Midbrain (tissue), 1 donor: ENCODE measurements at places on chromosomes 7 and 10.

DNA sequence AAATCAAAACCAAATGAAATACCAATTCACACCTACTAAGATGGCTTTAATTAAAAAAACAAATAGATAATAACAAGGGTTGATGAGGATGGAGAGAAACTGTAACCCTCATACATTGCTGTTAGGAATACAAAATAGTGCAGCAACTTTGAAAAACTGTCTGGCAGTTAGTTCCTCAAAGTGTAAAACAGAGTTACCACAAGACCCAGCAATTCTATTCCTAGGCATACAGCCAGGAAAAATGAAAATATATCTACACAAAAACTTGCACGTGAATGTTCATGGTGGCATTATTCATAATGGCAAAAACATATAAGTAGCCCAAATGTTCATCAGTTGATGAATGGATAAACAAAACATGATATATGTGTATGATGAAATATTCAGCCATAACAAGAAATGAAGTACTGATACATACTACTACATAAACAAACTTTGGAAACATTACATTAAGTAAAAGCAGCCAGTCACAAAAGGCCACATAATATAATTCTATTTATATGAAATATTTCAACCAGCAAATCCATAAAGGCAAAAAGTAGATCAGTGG, 83.5 kb downstream of the BRAF start:
- DNase-seq, result no peak

DNA sequence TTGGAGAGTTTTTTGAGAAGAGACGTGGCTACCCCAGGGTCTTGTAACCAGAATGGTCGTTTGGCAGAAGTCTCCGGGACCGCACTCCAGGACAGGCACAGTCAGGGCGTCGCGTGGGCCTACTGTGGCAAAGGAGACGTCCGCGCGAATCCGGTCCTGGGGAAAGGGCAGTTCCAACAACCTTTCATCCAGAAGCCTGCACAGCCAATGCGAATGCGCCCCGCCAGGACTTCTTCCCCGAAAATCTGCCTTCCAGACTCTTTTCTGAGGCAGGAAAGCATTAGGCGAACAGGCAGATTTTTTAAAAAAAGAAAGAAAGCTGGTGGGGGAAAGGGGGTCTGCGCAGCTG, 2.0 kb downstream of the HPSE2 start:
- DNase-seq, result no peak

GRCh38 chr7:133910761-133911160, 216.4 kb upstream of the LRGUK start:
- DNase-seq, result no peak

DNA sequence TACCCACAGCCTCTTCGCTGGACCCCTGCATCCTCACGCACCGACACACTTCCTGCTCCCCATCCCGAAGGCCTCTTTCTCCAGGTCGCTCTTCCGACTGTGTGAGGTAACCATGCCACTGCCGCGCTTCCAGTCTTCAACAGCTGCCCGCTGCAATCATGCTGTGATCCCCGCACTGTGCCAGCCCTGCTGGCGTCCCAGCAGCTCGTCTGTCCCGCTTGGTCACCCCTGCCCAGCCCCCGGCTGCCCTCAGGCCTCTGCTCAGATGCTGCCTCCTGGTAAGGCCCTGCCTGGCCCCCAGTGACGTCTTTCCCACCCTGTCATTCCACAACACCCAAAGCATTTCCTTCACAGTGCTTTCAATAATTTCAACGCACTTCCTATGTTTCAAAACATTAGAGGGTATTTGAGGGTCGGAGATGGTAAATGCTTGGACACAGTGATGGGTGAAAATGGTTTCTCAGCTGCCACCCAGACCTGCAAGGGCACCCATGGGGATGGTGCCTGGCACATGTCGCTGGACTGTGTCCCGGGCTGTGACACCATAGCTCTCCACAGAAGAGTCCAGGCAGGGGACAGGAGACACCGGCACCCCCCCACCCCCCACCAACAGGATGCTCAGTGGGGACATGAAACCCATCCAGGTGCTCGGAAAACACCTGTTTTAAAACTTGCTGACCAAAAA, 125.2 kb downstream of the MAD1L1 start:
- peak; percentile 46 for DNase-seq

DNA sequence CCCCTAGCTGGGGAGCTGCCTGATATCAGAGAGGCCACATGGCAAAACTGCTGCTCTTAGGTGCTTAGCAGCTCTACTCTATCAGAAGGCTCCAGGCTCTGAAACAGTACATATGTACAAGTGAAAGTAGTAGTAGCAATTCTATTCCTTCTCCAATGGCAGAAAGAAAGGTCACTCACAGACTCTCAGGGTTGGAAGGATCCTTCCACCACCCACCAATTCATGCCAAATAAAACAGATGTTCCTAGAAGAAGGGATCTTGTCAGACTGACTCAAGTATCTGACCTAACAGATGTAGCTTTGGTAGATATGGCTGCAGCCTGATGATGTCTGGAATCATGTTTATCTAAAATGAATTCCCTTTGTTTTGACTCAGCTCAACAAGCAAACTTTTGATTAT, 8.0 kb upstream of the ALDH18A1 start:
- DNase-seq, result no peak

- no peak for DNase-seq
Observed at GRCh38 chr7:98202367-98203195, 8.7 kb upstream of the BHLHA15 start.

- DNase-seq, result no peak
Observed at GRCh38 chr10:7649673-7650300, 17.0 kb downstream of the ITIH5 start.

- no peak for DNase-seq
Observed at GRCh38 chr10:103657061-103657591, 163.6 kb downstream of the NEURL1 start.

- DNase-seq, result no peak
Observed at GRCh38 chr7:102012941-102013461, 195.6 kb downstream of the CUX1 start.

DNA sequence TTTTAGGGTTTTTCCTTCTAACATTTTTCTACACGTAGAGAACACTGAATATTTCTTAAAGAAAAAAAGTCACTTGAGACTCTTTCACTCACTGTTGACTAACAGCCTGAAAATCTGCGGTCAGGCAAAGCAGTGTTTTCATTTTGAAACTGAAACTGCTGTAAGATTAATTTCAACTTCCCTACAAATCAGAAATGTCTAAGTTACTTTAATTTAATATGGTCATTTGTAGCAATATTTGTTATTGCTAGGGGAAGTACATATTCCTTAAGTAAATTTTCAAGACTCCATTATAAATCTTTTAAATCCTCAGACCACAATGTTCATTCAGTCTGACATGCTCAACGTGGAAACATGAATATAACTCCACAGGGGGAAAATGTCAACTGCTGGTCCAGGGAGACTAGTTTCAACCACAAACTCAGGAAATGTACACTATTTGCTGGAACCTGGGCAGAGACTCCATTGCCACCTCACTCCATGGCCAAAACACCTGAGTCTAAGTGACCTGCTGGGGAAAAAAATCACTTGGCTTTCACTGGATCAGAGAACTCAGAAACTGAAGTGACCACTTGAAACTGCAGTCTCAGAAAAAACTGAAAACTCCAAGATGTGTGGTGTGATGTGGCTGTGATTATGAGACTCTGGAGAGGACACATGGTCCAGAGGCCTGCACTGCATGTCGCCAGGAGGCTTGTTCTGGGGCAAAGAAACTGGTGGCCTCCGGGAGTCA, 161.2 kb downstream of the TAX1BP1 start:
- DNase-seq, result no peak

GRCh38 chr10:121405549-121405948, 192.7 kb downstream of the FGFR2 start:
- DNase-seq, result no peak

GRCh38 chr10:72796042-72796441, 97.5 kb upstream of the OIT3 start:
- DNase-seq, result no peak

GRCh38 chr7:23058408-23059096, 44.6 kb upstream of the HYCC1 start:
- no peak for DNase-seq

- DNase-seq, result no peak
Observed at GRCh38 chr10:5534051-5534821, 9.5 kb downstream of the CALML3 start.

DNA sequence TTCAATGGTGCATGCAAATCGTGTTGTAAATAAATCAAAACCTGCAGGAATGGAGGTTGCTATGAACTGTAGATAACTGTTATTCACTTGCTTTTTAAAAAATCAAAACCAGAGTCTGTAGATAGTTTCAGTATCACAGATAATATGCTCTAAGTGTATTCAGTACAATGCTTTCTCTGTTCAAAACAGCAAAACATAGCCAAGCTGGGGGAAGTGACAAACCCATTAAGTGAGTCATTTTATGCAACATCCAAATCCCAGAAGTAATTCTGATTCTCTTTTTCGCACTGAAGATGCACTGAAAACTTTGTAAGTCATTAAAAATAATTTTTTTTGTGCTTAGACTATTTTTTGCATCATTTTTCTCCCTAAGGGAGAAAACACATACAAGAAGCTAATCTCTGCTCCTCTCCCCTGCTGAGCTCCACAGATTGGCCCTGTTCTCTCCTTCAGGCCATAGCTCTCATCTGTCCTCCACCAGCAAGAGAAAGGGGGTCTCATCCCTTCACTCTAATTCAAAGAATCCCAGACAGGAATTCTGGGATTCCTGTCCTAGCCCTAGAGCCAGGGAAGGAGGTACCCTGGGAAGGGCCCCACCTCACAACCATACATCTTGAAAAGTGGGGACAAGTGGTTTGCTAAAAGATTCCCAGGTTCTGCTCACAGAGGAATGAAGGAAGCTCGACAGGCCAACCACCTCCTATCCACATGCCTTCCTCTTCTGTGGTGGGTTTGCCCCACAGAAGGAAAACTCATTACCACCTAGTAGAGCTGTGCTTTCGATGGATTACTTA, 4.9 kb downstream of the PRTFDC1 start:
- DNase-seq, result peak; percentile 67

DNA sequence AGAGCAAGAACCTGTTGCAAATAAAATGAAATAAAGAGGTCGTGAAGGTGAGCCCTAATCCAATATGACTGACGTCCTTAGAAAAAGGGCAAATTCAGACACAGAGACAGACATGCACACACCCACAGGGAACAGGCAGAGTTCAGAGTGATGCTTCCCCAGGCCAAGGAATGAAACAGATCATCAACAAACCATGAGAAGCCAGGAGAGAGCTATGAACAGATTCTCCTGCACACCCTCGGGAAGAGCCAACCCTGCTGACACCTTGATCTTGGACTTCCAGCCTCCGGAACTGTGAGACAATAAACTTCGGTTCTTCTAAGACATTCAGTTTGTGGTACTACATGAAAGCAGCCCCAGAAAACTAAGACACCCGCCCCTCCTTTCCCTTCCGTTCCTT, 290.4 kb upstream of the KLF6 start:
- DNase-seq, result no peak

DNA sequence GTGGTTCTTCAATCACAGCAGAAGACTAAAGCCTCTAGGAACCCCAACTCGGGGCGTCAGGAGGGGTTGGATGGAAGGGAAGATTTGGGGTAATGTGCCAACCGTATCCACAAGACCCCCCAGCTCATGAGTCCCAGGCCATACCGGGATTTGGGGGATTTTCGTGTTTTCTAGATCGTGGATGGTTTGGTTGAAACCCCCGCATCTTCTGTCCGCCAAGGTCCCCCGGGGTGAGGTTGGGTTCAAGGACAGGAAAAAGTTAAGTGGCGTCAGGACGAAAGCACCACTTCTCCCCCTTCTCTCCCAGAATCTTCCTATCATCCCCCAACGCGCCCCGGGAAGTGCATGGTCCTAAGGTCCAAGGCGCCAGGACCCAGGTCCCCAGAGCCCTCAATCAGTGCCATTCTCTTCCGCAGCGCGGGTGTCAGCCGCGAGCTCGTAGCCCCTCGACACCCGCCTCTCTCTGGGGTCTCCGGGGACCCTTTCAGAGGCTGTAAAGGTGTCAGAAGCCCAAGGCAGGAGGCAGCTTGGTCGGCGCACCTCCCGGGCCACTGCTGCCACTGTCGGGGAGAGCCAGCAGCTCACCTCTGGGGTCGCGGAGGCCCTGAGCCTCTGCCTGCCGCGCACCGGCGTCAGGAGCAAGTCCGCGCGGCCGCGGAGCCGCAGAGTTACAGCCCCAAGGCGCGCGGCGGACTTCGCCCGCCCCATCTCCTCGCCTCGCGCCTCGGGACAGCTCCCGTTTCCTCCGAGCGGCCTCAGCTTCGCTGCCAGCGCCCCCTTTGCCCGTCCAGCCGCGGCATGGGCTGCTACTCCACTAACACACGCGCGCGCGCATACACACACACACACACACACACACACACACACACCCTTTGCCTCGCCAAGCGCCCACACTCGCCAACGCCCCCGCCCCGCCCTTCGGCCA, 1.5 kb downstream of the MKX start:
- no peak for DNase-seq

GRCh38 chr7:96685755-96686154, 23.9 kb downstream of the SEM1 start:
- DNase-seq, result no peak

- no peak for DNase-seq
Observed at GRCh38 chr7:69654381-69654780, 56.1 kb downstream of the AUTS2 start.

DNA sequence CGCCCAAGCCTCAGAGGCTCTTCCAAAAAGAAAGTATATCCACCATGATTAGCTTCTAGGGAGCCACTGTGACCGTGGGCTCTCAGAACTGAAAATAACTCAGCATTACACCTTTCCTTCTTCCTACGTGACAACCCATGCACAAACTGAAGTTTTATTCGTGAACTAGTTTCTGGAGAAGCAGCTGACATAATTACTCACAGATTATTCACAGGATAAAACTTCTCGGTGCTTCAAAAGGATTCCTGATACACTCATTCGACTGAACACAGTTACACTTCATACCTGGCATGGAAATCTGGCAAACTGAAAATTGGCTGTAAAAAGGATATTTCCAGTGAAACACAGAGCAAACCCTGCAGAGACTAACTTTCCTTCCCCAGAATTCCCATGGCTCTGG, 139.2 kb upstream of the PTER start:
- no peak for DNase-seq

- DNase-seq, result no peak
Observed at GRCh38 chr7:12403287-12404181, at the start of gene VWDE. Gene VWDE (minus strand): TSS chr7:12403865. CDS start chr7:12403716, 149 bp downstream.

GRCh38 chr7:139762886-139763285, 14.9 kb downstream of the HIPK2 start:
- no peak for DNase-seq

DNA sequence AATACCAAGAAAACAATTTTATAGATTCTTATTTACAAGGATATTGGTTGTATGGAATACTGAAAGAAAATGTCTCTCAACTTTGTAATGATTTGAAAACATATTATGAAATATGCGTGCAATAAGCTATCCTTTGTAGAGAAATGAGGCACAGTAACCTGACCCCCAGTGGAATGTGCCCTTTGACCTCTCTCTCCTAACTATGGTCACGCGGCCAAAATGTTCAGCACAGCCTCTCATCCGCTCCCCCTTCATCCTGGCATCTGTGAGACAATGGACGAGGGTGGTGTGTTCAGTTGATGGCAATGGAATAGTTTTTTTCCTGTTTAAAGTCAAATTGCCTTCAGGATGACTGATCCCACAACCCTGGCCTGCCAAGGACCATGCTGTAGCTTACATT, 13.3 kb downstream of the BEND7 start:
- DNase-seq, result no peak

- DNase-seq, result no peak
Observed at GRCh38 chr7:156480671-156481070, 159.9 kb upstream of the RNF32 start.

- no peak for DNase-seq
Observed at GRCh38 chr10:26714415-26715136, 17.1 kb downstream of the PDSS1 start.
